ENCODE measurements at places on chromosomes 2 and 18.

- peak; percentile 58 for DNase-seq
Measured at GRCh38 chr18:52342456-52342855, 2.5 kb downstream of the DCC start.

- peak; percentile 66 for DNase-seq
Measured at GRCh38 chr18:62716619-62717168, 1.4 kb downstream of the PHLPP1 start.

DNA sequence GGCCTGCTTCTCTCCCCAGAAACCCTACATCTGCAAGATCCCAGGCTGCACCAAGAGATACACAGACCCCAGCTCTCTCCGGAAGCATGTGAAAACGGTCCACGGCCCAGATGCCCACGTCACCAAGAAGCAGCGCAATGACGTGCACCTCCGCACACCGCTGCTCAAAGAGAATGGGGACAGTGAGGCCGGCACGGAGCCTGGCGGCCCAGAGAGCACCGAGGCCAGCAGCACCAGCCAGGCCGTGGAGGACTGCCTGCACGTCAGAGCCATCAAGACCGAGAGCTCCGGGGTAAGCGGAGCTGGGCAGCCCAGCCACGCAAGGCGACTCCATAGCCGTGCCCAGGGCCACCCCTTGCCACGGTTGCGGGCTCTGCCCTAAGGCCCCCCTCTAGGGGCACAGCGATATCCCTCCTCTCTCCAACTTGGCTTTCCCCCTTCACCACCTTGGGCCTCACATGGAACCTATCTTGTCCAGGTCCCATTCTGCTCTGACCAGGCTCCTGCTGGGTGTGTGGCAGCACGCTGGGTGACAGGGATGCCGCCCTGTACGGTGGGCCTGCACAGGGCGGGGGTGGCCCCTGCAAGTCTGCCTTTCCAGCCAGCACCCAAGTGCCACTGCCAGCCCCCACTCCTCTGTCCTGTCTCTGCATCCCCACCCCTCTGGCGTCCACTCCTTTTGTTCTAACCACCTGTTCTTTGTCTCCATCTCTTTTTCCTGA is 248.9 kb downstream of the GLI2 start:
- DNase-seq, result no peak

DNA sequence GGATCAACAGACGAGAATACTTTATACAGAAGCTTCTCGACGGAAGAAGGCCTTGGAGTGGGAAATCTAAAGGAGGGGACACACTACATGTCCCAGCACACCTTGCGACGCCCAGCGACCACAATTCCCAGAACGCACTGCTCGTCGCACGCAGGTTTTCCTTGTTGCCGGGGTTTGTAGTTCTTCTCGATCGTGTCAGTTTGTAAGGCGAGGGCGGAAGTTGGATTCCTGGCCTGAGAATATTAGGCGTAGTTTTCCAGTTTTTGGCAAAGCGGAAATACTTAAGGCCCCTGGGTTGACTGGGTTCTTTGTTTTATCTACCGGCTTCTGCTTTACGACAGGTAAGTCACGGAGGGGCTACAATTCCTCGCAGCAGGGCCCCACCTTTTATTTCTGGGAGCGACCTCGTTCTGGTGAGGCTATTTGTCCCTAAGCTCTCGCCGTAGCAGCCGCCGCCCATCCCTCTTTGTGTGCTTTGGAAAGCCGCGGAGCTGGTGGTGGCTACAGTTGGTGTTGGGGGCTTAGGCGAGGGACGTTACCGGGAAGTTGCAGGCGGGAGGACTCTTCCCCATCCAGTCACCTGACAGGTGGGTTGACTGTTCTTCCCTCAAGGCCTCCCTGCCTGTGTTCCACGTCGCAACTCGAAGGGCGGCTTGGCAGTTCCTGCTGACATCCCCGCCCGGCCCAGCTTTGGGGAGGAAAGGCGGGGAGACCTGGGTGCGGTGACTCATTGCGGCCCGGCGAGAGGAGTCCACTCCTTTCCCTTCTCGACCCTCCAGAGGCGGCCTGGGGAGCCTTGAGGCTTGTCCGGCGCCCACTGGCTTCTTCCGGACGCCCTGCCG is at the start of gene DYNC1I2:
Gene DYNC1I2, plus strand, starts transcription at position 183 of the 842 bp plus-strand sequence. CDS start 2,687 bp downstream, outside the sequence.
- peak; percentile 97 for DNase-seq
